IPS DF 19.7 (cell line): ENCODE measurements at places on chromosomes 2 and 18.

DNA sequence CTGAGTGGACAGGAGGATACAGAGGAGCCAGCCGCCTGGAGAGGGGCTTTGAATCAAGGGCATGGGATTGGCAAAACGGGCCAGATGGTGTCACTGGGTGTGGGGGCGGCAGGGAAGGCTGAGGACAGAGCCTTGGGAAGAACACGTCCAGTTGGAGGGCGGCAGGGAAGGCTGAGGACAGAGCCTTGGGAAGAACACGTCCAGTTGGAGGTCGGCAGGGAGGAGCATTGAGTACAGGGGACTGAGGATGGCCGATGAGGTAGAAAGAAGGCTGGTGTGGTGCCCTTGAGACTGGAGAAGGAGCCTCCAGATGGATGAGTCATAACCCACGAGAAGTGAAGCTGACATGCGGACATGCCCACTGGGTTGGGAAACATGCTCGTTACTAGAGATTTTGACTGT lies 4.5 kb downstream of the HES6 start:
- no peak for DNase-seq

- DNase-seq: no peak
Measured at GRCh38 chr2:176812246-176812775, 400.3 kb upstream of the HNRNPA3 start.

GRCh38 chr2:238466243-238466756 lies 39.6 kb downstream of the ASB1 start:
- no peak for DNase-seq

DNA sequence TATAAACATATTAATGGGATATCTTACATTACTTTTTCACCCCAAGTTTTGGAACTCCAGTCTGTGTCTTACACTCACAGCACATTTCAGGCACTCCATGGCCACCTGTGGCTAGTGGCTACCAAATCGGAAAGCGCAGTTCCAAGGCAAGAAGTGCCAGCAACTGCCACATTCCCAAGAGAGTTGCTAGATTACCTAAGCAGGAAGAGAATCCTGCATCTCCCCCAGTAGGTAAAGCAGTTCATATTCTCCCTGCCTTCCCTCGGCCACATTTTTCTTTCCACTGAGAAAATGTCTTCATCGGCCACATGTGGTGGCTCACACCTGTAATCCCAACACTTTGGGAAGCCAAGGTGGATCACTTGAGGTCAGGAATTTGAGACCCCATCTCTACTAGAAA lies 62.8 kb downstream of the MEX3C start:
- DNase-seq: no peak

- DNase-seq: peak; percentile 33
Measured at GRCh38 chr2:147045113-147045512, 799.7 kb upstream of the ACVR2A start.

DNA sequence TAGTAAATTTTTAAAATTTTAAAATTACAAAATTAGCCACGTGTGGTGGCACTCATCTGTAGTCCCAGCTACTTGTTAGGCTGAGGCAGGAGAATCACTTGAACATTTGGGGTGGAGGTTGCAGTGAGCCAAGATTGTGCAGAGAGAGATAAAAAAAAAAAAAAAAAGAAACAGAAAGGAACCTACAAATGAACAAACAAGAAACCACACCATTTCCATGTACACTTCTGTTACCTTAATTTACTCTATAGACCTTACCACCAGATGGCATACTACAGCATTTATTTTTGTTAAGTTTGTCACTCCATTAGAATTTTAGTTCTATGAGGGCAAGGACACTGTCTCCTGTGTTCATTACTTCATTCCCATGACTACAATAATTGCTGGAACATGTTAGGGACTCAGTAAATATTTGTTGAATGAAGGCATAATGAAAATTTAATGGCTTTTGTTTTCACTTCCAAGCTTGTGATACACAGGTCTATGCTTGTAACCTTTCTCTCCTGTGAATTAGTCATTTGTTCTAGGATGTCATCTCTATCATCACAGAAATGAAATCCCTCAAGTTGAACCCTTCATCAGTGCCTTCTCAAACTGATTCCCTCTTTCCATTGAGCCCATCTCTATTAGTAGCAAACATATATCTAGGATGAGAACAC lies 76.0 kb downstream of the ARHGAP15 start:
- DNase-seq: no peak

- DNase-seq: no peak
Measured at GRCh38 chr2:124911560-124911959, 886.5 kb downstream of the CNTNAP5 start.

DNA sequence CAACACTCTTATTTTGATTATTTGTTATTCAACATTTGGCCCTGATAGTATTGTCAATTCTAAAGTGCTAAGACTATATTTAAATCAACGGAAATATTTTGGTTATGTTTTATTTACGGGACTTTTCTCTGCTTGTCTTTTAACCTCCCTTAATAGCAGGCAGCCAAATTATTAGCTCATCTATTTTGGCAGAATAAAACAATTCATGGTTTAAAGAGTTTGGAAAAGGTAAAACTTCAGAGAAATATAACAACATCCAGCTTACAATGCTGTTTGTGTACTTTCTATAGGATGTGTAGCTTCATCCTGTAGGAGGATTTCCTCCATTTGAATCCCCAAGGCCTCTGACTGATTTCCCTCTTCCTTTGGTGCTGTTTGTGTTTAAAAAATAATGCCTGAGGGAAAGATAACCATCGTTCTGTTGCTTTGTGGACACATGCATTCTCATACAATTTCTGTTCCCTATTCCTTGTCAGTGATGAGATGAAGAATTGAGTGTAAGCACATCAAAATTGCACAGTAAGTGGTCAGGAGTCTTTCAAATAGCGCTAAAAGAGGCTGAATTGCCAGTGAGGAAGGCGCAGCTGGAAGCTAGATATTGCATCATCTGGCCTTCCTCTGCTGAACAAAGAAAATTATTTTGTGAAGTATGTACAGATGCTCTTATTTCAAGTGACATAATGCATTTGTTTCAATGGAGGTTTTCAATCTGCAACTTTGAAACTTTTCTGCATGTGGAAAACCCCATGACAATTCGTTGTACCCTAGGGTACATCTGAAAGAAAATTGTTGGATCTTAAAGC lies 80.3 kb downstream of the CD28 start:
- DNase-seq: no peak

GRCh38 chr2:8111193-8111592 lies 570.7 kb upstream of the ID2 start:
- no peak for DNase-seq

DNA sequence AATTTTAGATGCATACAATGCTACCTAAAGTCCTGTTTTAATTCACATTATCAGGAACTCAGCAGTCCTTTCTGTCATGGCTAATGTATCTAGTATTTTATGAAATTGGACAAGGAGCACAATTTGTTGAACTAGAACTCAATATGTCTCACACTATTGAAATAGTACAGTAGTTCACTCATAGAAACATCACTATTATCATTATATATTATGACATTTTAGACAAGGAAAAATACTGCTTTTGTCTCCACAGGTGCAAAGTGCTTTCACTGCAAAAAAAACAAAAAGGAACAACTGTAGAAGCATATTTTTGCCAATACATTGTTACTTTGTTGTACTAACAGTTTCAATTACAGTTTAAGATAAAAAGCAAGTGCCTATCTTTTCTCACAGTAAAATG lies 419.2 kb upstream of the CDH19 start:
- no peak for DNase-seq

- no peak for DNase-seq
Measured at GRCh38 chr2:182499706-182500470, 73.1 kb upstream of the PDE1A start.

GRCh38 chr2:134420259-134420658 lies 166.4 kb downstream of the MGAT5 start:
- DNase-seq: no peak

DNA sequence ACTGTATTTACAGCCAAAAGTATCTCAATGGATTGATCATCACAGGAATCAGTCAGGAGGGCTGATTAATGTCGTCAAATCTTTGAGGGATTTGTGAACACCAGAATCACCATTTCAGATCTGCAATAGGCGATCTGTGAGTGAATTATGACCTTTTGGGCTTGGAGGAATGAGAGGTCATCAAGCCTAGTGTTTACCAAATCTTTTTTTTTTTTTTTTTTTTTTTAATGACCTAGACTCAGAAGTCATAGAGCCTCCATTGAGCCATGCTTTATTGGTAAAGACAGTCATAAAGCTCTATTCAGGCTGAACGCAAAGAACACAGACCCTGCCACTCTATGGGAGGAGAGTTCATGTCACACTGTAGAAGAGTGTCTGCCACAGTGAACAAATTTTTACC lies 97.7 kb downstream of the SOCS6 start:
- DNase-seq: no peak

DNA sequence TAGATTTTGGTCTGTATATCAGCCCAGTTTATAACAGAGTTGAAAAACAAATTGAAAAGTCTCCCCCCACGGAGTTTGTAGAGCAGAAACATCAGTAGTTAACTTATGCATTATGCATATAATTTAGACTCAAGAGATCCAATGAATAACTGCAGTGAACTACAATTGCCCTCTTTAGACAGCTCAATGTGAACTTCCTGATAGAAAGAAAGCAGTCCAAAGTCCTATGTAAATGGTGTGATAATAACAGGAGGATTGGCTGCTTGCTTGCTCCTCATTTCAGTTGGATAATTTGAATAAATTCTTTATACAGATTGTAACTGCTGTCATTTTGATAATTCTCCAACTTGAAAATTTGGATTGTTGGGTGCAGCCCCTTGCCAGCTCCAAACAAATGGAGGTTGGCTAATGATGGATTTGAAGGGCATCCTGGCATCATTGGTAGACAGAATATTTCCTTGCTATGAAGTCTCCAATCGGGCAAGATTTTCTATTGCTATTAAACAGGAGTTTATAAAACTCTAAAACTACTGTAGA lies 297.1 kb downstream of the ASXL3 start:
- no peak for DNase-seq

GRCh38 chr2:180203972-180204371 lies 196.9 kb upstream of the CWC22 start:
- no peak for DNase-seq

DNA sequence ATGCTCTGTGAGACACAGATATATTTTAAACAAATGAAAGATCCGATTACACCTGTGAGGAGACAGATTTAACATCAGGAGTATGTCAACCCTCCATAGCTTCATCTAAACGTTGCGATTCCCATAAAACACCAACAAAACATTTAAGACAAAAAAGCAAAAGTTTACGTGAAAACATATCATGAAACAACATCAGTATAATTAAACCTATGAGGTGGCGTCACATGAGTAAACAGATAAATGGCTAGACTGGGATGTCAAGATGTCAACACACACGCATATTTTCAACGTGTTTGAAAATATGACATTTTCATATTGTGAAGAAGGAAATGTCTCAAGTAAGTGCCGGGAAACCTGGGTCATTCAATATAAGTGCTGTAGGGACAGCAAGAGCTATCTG lies 25.5 kb upstream of the GPC1 start:
- DNase-seq: no peak

- no peak for DNase-seq
Measured at GRCh38 chr2:65227020-65227455, 593 bp upstream of the ACTR2 start.

GRCh38 chr2:182435754-182436153 lies 8.9 kb upstream of the PDE1A start:
- DNase-seq: no peak

GRCh38 chr2:85945586-85945985 lies 56.8 kb upstream of the ST3GAL5 start:
- no peak for DNase-seq

DNA sequence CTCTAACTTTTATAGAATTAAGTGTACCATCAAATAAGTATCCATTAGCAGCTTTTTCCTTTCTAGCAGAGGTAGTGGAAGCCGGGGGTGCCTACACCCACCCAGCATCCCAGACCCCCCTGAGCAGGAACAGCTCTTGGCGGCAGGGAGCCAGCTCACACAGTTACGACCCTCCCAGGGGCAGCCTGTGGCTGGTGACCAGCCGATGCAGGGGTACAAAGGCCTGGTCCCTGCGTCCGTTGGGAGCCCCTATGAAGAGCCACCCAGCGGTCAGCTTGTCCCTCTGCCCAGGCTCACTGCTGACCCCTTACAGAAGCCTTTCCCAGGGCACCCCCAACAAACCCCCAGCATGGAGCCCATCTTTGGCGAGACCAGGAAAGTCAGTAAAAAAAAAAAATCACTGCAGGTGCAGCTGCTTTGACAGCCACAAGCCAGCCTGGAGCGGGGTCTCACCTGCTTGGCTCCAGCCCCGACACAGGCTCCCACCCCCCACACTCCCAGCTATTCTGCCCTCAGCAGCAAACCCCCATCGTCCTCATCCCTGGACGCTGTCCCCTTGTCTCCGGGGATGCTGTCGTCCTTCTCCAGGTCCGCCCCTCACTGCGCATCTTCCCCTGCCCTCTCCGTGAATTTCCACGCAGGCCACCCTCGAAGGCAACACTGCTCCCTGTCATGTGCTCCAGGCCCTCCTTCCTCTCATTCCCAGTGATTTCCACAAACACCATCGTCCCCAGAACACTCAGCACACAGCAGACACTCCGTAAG lies 43.1 kb downstream of the GPC1 start:
- no peak for DNase-seq

- DNase-seq: no peak
Measured at GRCh38 chr18:23927821-23928746, 86.5 kb upstream of the TTC39C start.

DNA sequence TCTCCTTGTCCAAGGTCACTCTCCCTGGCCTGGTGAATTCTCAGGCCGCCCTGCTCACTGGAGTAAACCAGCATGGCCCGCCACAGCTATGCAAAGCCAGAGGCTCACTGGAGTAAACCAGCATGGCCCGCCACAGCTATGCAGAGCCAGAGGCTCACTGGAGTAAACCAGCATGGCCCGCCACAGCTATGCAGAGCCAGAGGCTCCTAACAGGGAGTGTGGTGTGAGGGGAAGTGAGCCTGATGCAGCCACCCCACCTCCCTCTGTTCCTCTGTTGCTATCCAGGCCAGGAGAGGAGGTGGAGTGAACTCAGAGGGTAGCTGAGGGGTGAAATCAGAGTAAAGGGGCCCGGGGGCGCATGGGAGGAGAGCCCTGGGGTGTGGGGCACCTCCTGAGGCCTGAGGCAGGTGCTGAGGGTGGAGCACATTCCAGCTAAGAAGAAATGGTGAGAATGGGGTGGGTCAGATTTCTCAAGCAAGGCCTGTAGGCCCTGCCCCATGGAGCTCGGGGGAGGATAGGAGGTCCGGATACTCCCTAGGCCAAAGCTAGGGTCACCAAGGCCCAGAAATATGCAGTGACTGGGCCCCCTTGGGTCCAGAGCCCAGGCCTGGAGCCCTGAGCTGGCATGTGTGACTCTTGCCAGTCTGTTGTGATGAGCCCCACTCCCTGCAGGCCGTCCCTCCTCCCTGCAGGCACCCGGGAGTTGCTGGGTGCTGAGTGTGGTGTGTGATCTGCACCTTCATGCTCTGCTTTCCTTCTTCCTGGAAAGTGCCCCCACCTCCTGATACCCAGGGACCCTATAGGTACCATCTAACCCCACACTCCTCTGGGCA lies 1.5 kb downstream of the ATP6V1B1 start:
- DNase-seq: no peak

GRCh38 chr2:78407960-78408794 lies 617.3 kb upstream of the REG3G start:
- no peak for DNase-seq

- DNase-seq: no peak
Measured at GRCh38 chr18:21742315-21742687, 1.7 kb downstream of the MIB1 start.

GRCh38 chr2:45647986-45648520 lies 3.4 kb upstream of the PRKCE start:
- no peak for DNase-seq
